ENCODE measurements at places on chromosomes 11 and 22.

DNA sequence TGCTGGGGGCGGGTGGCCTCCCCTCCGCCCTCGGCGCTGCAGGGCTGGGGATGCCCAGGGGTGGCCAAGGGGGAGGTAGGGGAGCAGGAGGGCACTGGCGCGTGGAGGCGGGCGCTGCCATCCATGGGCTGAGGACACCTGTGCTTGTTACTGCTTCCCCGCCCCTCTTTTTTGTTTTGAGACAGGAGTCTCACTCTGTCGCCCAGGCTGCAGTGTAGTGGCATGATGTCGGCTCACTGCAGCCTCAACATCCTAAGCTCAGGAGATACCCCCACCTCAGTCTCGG lies 683 bp upstream of the FADS3 start:
- DNase-seq: no peak

DNA sequence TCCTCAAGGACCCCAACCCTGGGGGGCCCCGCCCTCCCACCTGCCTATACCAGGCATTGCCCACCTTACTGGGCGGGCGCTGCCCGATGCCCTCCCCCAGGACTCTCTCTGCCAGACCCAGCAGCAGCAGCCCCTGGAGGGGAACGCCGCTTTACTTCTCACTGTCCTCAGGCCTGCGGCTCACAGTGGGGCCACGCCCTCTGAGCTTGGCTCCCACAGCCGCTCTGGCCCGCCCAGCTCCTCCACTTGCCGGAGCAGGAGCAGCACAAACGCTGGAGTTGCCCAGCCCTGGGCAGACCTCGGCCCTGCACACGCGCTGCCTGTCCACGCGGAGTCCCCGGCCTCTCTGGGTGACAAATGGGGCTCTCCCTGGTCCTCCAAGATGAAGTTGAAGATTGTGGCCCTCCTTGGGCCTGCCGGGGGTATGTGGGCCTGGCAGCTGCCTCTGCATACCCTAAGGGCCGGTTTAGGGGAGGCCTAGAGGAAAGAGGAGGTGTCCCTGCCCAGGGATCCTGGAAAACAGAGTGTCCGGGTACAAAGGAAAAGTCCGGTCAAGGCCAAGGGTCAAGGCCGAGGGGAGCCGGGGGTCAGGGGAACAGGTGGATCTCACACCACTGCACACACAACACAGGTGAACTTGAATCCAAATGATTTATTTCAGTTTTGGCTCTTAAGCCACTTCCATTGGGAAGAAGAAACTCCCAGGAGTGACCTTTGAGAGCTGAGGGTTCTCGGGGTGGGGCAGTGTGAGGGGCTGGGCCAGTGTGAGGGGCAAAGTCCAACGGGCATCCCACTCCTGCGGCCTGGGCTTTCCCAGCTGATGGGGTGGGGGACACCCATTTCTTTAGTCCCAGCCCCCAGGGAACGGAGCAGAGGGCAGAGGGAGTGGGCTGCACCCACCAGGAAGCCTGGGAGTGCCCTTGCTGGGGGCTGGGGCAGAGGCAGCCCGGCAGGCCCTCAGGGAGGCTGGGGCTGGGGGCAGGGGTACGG lies 674 bp upstream of the BAIAP2L2 start:
- peak; percentile 40 for DNase-seq

GRCh38 chr11:16313846-16314245 lies 42.5 kb downstream of the SOX6 start:
- no peak for DNase-seq

- DNase-seq: no peak
These were observed 22.4 kb downstream of the ADM start for GRCh38 chr11:10327254-10327653.

- DNase-seq: no peak
These were observed 24.4 kb downstream of the ARHGAP8 start for GRCh38 chr22:44776605-44777363.
